ENCODE measurements at places on chromosomes 3 and 15.
A peak's percentile ranks its signal among the peaks of the same experiment; 100 is the strongest.

DNA sequence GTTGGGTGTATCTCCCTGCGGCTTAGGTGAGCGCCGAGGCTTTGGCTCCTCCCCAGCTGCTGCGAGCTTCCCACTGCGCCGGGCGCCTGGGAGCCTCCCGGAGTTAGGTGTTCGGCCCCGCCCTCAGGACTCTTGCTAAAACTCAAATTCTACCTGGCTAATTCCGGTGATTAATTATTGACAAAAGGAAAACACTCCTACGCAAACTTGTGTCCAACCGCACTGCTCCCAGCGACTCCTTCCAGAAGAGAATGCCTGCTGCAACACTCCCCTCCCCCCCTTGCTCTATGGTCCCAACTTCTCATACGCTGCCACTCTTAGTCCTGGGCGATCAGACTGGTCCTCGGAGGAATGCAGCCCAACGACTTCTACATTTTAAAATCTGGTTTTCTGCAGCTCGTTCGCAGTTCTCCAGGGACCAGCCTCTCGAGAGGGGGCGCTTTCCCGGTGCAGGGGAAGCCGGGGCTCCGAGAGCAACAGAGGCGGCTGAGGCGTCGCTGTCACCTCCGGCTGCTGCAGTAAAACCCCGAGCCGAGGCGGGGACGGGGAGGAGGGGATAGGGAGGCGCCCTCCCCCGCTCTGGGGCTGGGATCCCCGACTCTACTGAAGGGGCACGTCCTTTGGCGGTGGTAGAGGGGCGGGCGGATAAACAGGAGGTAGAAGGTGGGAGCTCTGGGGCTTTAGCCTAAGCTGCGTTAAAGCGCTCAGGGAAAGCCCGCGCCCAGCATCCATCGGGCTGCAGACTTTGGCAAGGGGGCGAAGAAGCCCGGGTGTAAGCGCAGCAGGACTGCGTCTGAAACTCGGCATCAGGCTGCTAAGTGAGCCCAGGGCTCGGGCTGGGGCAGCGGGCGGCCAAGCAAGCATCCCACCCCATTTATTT, at the start of gene SPTSSB:
TSS of gene SPTSSB (minus strand) at position 77 of the 880 bp plus-strand sequence. CDS start 25,194 bp downstream, outside the sequence.
- peak; percentile 85 for DNase-seq

DNA sequence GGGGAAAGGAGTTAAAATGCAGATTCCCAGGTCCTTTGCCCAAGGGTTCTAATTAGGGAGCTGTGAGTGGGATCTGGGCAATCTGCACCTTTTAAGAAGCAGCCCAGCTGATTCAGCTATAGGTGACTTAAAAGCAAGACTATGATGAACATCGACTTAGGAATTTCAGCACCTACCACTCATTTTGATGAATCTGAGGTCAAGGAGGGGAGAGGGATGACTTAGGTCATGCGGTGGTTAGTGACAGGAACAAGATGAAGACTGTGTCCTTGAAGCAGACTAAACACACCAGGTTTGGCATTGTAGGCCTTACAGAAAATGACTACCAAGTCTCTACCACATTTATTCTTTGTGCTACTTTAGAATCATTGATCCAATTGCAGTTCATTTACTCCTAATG, 196.3 kb downstream of the DTWD1 start:
- no peak for DNase-seq

GRCh38 chr3:196246612-196247308, 30.4 kb downstream of the SLC51A start:
- DNase-seq: no peak

DNA sequence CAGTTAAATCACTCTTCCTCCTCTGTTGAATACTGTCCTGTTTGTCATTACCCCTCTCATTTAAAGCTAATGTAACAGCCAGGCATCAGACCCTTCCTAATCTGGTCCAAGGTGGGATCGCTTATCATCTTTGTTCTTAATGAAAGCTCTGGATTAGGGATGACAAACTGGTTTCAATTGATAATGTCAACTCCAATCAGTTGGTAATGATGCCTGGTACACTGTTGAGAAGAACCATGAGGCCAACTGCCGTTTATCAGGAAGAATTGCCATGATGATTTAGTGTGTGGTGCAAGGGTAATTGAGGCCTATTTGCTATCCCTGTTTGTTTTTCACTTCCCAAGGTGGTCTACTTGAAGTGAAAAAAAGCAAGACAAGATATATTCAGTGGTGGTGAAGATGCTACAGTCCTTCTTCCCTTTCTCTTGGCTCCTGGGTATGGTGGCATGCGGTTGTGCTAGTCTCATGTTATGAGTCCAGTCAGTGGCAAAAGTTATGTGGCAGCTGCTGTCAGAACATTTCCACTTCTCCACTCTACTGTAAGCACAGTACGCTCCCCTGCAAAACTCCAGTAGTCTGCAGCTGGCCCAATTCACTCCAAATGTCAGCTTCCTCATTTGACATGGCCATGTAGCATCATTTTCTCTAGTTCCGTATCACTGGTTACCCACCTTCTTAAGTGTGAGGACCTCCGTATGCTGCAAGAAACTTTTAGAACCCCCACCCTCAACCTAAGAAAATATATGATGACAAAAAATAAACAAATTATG, 72.5 kb downstream of the MORC1 start:
- no peak for DNase-seq

- peak; percentile 37 for DNase-seq
These were observed 3.9 kb downstream of the ZDHHC19 start for GRCh38 chr3:196207159-196207832.

DNA sequence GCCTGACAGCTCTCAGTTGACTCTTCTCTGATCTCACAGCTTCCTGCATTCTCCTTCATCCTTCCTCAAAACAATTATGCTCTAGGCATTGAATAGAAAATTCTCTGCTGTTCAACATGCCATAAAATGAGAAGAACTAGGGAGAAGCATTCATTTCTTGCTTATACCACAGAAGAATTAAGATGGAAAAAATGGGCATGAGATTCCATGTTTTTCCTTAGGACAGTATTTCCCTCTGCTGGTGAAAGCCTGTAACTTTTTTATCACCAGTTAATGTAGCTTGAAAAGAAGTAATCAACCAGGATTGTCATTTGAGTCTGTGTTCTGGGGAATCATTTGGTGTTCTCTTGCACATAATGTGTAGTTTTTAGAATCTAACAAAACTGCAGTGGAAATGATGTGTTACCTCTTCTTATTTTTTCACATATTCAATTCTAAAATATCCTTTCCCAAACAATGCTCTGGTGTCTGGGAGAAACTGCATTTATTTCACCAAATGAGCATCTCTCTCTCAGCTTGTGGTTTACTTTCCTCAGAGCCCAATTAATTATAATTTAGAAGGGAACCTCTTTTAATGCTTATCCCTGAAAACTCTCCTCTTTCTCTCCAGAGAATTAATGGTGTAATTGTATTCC, 92.8 kb upstream of the DCBLD2 start:
- no peak for DNase-seq

DNA sequence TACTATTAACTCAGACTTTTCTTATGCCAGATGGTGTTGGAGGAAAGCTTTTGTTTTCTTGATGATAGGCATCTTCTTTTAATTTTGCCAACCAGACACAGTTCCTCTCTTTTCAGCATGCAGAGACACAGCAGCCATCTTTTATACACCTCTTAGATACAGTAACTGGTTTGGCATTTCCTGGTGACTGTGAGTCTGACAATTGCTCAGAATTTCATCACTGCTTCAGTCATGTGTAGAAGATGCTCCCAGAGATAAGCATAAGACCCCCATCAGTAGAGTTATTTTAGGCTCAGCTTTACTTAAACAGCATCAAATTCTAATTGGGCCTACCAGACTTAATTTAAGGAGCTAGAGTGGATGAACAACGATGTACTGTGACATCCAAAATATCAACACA, 779.0 kb downstream of the SQOR start:
- DNase-seq: no peak

DNA sequence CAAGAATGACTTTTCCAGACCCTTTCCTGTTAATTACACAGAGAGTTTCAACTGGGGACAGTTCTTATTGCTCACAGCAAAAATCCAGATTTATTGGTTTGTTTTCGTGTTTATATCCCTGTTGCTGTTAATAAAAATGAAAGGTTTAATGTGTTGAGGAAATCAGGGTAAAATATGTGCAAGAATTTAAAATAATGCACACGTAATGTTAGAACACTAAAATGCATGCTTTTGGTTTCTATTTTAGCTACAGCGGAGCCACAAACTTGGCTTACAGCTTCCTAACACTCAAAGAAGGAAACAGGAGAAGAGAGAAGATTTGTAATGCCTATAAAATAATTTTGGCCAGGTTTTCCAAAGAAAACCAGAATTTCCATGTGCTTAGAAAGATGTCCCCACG, 62.7 kb downstream of the CASR start:
- DNase-seq: no peak
